Stimulated activated CD8-positive, alpha-beta memory T cell treated with anti-CD3 and anti-CD28 coated beads, Interleukin-2, amount 100 ng/mL, for 1 hour (primary cell): ENCODE measurements at places on chromosomes 2 and 18.

- DNase-seq = no peak
Measured at GRCh38 chr18:61203151-61203550, 130.1 kb upstream of the CDH20 start.

- no peak for DNase-seq
Measured at GRCh38 chr2:13114391-13114790, 397.7 kb downstream of the TRIB2 start.

- DNase-seq = no peak
Measured at GRCh38 chr2:16412321-16413030, 253.2 kb downstream of the CYRIA start.

DNA sequence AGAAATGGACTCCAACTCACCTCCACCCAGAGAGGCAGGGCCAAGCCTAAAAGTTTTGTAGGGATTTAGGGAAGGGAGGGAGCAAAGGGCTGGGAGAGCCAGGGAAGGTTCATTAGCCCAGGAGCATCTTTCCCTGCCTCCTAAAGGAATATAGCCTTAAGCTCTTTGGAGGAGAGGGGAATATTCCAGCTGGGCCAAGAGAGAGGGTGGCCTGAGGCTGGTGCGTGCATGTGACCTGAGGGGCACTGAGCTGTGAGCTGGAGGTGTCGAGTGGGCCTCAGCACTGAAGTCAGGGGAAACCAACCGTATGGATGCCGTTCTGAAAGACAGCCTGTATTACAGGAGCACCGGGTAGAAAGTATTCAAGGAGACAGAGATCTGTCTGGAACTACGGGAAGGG, 112.6 kb downstream of the KLHL29 start:
- DNase-seq = no peak

DNA sequence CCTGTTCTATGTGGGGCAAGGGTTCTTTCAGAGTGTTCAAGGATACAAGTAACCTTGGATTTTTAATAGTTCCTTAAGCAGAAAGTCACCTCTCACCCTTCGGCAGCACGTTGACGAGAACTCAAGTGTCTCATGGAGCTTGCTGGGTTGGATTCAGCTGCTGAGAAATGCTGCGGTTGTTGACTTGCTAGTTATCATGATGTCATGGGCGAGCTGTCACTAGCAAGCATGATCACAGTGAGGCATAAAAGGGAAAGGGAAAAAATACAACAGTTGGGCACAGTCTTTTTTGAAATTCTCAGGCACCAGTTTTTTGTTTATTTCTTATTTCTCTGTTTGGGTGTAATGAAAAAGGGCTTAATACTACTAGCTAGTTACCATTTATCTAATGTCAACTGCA, 53.2 kb downstream of the ADCYAP1 start:
- no peak for DNase-seq

DNA sequence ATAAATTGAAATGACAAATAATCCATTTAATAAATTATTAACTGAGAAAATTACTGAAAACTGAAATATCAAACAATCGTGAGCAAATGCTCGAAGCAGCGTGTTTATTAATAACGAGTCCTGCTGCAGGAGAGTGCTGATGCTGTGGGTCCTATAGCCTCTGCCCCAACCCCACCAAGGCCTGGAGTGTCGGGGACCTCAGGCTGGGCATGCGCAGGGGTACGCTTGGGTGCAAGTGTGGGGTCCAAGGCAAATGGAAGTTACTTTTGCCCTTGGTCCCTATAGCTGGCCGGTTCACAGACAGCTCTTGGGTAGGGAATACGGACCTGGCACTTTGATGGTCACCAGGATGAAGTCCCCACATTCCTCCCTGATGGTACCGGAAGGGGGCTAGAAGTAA, 43.3 kb upstream of the CELF4 start:
- DNase-seq = no peak

DNA sequence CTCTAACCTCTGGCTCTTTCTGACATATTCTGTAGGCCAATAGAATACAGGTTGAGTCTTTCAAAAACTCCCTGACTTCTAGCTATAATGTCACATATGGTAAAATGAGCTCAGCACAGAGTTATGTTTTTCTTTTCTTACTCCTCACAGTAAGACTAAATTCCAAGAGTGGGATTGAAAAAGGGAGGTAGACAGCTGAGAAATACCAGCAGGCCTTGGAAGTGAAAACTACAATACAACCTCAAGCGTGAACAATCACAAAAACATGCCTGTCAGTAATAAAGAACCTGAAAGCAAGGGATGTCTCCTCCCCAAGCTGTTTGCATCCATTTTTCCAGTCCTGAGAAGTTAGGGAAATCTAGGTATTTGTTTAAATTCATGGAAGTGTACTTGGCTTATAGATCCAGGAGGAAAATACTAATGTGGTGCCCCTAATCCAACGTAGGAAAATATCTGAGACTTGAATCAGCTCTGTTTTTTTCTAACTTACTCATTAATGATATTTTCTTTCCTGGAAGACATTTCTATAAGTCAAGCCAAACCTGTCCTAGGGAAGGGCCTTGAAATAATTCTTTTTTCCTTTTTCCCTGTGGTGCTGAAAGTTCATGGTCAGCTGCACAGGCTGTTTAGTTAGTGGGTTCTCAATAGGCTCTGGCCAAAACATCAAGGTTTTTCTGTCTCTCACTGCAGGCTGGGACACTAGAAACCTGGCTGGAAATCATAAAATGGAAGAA, 167.9 kb upstream of the SPATS2L start:
- DNase-seq = no peak

DNA sequence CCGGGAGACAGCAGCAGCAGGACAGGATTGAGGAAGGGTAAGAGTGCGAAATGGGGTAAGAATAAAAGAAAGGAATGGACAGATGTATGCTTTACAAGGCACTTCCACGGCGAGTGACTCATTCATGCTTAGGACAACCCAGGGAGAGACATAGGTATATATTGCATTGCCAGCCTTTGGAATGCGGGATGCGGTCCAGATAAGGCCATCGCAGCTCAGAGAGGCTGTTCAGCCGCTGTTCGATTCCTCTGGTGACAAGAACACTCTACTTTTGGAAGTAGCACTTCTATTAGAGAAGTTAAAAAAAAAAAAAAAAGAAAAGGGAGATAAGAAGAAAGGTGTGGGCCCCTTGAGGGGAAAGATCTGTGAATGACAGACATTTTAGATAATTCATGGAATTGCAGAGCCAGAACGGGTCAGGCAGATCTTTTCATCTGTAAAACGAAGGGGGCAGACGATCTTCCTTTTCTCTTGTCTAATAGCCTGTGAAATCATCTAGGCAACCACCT, 819 bp upstream of the NCOA1 start:
- DNase-seq = no peak

GRCh38 chr2:14587119-14587518, 45.4 kb upstream of the LRATD1 start:
- no peak for DNase-seq

DNA sequence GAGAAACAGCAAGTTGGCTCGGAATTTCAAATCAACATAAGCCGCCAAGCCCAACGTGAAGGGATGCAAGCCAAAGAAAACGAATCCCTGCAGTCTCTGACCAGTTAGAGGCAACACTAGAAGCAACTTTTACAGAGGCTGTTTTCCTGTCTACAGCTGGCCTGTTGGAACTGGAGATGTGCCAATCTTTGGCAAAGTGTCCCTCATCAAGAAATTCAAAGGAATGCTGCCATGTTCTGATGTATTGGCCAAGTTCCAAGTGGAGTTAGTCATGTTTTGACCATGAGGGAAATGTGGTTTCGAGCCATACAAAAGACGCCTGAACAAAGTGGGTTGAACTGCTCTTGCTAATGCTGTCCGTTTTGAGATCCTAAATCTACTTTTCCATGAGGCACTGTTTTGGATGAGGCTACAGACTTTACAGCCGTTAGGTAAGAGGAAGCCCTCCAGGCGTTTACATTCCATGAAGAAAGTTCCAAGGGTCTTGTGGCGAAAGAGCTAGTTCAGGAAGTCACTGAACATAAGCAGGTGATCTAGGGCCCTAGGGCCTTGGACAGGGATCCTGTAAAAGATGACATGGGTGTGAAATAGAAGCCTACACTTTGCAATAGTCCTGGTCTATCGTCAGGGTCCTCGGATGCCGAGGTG, 140.7 kb upstream of the PXDN start:
- no peak for DNase-seq

GRCh38 chr2:233360771-233361176, 6.5 kb downstream of the DGKD start:
- DNase-seq = no peak

- DNase-seq = no peak
Measured at GRCh38 chr18:47168509-47168908, 7.7 kb downstream of the IER3IP1 start.

DNA sequence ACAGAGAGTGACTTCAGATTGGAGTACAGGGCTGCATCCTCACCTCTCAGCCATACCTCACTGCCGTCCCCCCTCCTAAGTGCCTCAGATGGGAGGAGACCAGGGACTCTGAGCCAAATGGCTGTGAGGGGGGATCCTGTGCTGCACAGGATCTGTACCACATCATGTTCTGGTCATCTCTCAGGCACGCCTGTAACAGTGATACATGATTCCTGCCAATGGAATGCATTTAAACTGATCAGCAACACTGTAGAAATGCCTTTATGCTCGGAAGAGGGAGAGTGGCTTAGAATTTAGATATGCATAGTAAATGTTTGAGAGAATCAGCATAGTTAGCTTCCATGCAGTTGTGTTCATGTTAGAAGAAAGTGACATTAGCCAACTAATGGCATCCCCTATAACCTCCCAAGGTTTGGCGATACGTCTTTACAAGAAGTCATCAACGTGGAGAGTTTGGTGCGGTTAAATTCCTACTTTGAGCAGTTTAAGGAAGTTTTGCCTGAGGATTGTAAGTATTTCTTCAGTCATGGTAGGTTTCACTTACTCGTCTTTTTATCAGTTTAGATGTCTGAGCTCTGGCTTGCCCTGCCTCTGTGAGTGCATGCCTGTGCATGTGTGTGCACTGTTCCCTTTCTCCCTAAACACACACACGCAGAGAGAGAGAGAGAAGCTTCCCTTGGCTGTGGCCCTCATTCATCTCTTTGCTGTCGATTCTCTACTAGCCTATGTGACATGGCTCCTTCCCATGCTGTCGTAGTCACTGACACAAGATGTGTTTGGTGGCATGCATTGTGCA, 40.0 kb downstream of the COA5 start:
- DNase-seq = no peak

- DNase-seq = no peak
Measured at GRCh38 chr2:29603341-29603740, 318.0 kb downstream of the ALK start.

DNA sequence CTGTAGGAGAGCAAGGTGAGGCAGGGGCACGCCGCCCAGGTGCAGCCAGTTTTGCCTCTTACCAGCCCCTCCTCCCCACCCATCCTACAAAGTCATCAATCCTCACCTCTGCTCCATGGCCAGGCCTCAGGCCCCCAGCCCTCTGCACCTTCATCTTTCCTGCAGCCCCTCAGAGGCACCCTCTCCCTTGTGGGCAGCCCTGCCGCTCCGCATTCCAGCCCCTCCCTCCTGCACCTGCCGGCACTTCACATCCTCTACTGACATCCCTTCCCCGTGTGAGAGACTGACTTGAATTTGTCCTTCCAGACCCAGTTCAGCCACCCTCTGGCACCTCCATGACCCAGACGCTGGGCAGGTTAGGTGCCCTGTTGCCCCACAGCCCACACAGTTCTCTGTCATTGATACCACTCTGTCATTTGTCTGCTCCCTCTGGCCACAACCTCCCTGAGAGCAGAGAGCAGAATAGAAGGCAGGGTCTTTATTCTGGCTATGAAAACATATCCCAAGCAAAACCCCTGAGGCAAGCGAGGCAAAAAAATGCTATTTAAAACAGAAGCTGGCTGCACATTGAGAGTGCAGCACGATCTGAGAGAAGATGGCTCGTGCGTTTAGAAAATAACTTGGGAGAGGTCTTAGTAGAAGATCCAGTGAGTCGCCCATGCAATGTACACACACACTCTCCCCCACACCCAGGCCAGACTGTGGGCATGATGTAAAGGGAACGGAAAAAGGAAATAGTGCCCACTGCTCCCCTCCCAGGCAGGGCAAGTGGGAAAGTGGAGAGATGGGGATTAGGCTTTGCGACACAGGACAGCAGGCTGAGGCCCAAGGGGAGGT, 25.9 kb downstream of the SDC1 start:
- DNase-seq = no peak

DNA sequence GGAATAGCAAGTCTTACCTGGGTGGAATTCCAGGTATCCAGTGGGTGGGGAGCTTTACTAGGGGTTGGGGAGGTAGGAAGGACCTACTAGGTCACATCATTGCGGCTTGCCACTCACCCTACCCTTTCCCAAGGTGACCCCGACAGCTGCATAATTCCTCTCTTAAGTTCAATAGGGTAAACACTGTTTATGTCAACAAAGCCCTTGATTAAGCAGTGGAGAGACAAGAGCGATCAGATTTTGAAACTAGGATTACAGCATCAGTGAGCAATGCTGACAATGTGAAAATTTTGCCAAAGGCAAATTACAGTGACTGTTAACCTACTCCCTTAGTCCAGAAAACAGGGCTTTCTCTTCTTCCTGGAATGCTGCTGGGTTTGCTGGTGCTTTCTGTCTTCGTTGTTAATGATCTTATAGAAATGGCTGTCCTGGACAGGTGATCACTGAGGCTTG, 14.5 kb downstream of the SLC19A3 start:
- no peak for DNase-seq

DNA sequence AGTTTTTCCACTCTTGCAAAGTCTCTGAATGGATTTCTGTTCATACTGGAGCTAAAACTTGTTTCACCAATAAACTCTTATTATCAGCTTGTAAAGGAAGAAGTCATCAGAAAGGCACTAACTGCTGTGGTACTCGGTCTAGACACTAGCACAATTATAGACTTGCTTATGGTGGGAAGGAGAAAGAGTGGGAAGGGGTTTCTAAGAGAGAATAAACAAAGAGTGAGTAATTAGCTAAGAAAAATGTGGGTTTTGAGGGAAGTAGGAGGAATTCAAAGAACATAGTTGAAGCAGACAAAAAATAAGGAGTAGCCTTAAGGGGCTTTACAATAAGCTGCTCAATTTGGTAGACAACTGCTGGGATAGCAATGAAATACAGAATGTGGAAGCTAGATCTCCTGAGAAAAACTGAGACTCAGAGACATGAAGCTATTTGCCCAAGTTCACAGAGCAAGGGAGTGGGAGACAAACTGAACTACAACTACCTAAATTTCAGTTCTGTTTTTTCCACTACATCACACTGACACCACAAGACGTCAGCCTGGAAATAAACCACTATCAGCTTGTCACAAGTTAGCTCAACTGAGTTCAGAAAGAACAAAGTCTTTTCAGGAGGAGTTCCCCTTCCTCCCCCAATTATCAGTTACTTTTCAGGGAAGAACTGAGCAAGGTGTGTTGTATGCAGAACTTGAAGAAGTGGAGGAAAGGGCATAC, 59.7 kb downstream of the MAP4K3 start:
- DNase-seq = no peak

GRCh38 chr2:164967781-164968228, 12.5 kb upstream of the SLC38A11 start:
- no peak for DNase-seq

DNA sequence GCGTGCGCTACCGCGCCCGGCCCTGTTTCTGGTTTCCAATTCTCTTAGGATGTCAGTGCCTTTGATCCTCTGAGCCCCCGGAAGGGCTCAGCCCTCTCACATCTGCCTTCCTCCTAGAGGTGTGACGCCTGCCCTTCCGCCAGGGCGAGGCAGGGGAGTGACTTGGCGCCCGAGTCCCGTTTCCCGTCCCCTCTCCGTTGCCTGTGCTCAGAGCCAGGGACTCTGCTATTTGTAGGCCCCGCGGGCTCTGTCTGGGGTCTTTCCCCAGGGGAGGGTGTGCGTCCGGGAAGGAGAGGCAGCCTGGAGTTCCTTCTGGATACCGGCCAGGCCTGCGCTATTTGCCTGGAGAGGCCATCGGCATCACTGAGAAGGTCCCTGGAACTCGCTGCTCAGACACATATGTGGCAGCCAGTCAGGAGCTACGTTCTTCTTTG, 103.7 kb upstream of the TAF1B start:
- DNase-seq = no peak

- no peak for DNase-seq
Measured at GRCh38 chr2:38215993-38216392, 140.0 kb upstream of the CYP1B1 start.
